ENCODE measurements at places on chromosomes 4 and X. TPM values are rescaled to one million over a fixed set of nuclear protein-coding genes. Genes with fewer than 3 reads are reported as not detected.

GRCh38 chrX:132576939-132577338 is 88.1 kb upstream of the MBNL3 start:
- no peak for DNase-seq

DNA sequence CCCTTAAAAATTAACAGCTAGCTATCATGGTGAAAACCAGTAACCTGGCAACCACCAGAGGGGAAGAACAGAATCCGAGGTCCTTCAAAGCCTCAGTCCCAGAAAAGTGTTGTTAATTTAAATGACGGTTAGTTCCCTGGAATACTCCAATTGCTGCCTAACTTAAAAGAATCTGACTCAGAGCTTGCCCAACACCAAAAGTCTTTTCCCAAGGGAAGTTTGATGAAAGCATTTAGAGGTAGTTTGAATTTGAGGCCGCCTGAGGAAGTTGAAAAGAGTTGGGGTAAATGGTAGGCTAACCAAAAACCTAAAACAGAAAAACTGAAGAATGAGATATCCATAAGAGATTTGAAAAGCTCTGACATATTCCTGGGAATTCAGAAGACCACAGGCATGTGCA is 46.6 kb downstream of the IL13RA2 start:
- no peak for DNase-seq

DNA sequence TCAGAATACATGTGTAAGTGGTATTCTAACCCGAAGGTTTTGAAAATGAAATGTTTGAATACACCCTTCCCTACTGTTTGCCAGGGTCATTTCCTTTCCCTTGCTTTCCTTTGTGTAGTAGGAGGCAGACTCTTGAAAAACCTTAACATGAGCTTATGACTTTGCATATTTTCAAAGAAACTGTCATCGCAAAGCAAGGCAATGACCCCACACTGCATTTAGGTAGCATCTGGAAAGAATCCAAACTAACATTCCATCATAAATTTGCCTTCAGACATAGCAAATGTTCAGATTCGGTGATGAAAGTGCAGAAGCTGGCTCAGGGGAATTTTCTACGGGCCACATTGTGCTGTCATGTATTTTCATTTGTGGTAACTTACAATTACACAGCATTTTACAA is 32.3 kb downstream of the SH2D1A start:
- DNase-seq, result no peak

DNA sequence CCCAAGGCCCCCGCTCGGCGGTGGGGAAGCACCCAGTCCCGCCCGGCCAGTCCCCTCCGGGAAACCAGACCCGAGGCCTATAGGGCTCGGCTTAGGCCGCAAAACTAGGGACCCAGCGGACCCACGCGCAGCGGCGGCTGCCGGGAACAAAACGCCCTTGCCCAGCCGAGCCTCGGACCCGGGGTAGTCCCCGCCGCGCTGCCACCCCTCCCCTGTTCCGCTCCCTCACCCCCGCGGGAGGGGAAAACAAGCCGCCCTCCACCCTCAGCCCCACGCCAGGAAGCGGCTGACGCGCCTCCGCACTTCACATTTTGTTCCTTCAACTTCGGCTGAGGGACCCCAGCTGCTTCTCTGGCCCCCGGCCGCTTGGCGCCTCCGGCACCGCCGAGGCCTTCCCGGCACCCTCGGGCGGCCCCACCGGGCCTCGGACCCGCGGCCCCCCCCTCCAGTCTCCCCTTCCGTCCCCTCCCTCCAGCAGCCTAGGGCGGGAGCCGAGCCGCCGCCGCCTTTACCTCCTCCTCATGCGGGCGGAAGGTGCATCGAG is 694 bp downstream of the PDS5A start:
- no peak for DNase-seq

GRCh38 chr4:101604976-101605375 is 185.6 kb upstream of the BANK1 start:
- DNase-seq, result no peak

GRCh38 chrX:7709845-7710244 is 133.1 kb upstream of the VCX start:
- peak; percentile 26 for DNase-seq

DNA sequence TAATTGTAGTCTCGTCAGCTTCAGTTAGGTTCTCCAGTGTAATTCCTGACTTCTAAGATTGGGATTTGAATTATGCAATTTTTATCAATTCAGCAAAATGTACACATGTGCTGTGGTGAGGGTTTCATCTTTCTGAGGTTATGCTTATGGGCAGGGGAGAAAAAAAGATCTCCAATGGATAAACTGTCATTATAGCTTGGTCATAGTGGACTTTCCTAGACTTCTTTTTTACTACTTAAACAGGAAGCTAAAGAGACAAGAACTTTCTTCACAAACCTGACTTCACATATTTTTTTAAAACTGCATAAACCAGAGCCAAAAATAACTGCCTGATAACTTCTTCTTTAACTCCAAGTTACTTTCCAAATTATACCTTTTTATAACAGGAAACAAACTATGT is 21.7 kb upstream of the SPP1 start:
- DNase-seq, result no peak

GRCh38 chrX:3592184-3592583 is 121.3 kb downstream of the PRKX start:
- no peak for DNase-seq

- no peak for DNase-seq
Observed at GRCh38 chrX:77447653-77448569, 722 bp downstream of the FGF16 start.

DNA sequence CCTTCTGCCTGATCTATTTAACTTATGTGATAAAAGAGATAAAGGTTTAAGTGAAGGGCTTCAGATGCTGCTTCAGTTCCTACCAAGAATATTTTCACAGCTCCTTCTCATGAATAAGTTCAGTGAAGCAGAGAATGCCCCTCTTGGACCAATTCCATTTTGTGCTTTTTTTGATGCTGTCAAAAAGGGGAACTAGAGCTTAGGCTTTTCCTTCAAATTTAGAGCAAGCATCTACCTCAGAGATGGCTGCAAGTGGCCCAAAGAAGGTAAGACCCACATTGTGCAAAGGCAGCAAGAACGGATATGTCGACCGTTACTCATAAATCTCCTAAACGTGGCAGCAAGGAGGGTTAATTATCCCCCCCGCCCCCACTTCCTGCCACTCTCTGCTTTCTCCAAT is 4.5 kb downstream of the CHRDL1 start:
- DNase-seq, result no peak

GRCh38 chr4:52659722-52660261 is 691 bp upstream of the USP46 start:
- no peak for DNase-seq

DNA sequence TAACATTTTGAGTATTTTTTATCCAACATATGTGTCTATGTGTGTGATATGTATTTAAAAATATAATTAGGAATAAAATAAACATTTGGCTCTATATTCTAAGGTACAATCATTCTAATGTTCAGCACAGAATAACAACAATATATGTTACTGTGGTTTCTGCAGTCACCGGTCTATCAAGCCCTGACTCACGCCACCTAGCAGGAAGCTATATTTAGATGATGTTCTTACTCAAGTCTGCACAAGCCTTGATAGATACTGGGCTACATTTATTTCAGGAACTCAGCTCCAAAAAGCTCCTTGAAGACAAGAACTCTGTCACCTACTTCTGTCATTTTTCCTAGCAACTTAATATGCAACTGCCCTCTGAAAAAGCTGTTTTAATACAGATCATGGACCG is 152.0 kb upstream of the FTHL17 start:
- peak; percentile 54 for DNase-seq

- no peak for DNase-seq
Observed at GRCh38 chr4:143397335-143397734, 60.7 kb downstream of the GAB1 start.

DNA sequence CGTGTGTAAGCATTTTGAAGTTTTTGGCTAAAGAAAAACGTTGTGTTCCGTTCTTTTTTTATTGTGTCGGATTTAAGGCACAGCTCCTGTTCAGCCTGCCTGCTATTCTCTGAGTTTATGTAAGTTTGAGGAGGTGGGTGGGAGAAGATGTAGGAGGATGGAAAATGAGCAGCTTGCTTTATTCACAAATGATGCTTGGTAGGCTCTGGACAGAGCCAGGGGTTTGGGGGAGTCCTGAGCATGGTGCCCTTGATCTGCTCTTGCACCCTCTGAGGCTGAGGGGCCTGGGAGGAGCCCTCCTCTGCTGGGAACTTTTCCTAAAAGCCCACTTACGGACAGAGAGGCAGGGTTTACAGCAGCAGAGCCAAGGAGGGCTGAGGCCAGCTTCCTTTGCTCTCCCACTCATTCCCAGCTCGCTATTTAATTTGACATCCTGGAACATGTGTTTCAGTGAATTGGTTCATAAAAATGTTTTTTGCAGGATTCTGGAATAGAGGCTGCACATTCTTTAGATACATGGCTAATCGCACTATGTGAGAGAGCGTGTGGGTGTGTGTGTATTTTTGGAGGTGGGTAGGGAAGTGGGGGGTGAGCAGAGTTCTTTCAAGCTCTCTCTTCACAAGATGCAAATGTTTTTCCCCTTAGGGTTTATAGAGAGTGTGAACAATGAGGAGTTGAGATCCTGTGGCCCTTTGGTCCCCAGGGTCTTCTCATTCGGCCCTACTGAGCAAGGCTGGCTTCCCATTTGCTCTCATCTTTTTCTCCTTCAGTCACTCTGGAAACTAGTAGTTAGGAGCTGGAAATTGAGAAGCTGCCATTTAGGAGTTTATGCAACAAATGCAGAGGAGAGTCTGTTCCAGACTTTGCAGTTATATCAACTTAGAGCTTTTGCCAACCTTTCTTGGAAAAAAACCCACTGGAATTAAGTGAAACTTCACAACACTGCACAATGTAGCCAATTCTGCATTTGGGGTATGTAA is 32.1 kb downstream of the TMEM131L start:
- no peak for DNase-seq

DNA sequence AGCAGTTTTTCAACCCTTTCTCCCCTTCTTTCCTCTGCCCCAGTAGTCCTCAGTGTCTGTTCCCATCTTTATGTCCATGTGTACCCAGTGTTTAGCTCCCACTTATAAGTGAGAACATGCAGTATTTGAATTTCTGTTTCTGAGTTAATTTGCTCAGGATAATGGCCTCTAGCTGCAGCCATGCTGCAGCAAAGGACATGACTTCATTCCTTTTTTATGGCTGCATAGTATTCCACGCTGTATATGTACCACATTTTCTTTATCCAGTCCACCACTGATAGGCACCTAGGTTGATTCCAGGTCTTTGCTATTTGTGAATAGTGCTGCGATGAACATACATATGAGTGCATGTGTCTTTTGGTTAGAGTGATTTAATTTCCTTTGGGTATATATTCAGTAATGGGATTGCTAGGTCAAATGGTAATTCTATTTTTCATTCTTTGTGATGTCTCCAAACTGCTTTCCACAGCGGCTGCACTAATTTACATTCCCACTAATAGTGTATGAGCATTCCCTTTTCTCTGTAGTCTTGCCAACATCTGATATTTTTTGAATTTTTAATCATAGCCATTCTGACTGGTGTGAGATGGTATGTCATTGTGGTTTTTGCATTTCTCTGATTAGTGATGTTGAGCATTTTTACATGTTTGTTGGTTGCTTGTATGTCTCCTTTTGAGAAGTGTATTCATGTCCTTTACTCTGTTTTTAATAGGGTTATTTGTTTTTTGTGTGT is 54.6 kb upstream of the ANK2 start:
- DNase-seq, result no peak

- DNase-seq, result no peak
Observed at GRCh38 chrX:151703487-151703886, 8.2 kb downstream of the PRRG3 start.

- DNase-seq, result peak; percentile 29
Observed at GRCh38 chrX:46573892-46574773, 568 bp downstream of the CHST7 start.

DNA sequence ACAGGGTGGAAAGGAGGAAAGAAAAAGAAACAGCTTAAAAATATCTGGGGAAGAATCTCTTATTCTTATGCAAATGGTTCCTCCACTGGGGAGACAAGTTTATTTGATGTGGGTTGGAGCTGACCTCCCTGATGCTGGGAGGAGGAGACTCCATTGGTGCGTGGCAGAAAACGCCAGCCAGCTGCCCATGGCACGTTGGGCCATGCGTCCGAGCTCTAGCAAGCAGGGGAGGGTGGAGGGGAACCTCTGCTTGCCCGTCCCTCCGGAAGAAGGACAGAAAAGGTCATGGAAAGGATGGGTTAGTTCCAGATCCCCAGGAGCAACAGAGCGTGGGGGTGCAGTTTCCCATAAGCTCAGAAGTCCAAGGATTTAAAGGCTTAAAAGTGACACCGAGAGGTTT is 210.4 kb downstream of the KLHL4 start:
- DNase-seq, result peak; percentile 1

DNA sequence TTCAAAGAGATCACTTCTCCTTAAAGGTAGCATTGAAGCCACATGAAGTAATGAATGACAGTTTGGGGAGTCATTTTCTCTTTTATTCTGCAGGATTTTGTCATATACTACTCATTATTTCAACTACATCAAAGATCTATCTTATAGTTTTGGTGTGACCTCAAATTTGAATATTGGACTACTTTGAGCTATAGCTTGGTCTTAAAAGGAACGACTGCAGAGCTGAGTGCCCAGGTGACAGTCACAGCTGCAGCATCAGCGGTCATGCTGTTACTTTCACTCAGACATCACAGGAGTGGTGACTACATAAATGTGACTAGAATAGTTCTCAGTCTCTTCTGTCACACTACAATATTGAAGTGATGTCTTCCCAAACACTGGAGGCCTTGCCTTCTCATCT is 10.7 kb upstream of the SPCS3 start:
- no peak for DNase-seq

- DNase-seq, result no peak
Observed at GRCh38 chr4:186580669-186581068, 25.3 kb upstream of the MTNR1A start.

DNA sequence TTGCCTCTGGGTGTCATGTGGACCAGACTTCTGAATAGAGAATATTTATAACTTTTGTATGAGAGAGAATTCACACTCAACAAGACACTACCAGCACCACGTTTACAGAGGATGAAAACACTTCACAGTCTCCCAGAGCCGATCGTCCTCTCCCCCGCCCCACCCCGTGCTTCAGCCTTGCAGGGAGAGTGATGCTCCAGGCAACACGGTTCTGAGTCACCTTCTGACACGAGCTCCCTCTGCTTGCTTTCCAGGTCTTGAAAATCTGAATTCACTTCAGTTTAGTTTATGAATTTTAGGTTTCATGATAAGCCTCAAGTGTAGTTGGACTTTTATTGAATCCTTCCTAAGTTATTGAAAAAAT is 59.8 kb downstream of the CPLX1 start:
- DNase-seq, result peak; percentile 62

- DNase-seq, result no peak
Observed at GRCh38 chr4:3358656-3359055, 65.8 kb downstream of the RGS12 start.

GRCh38 chrX:13498238-13498637 is 71.2 kb upstream of the EGFL6 start:
- DNase-seq, result no peak

GRCh38 chr4:25157081-25157480 is 3.2 kb downstream of the SEPSECS start:
- no peak for DNase-seq

PABPC4L gene
- 7.8 TPM for total RNA-seq

NSD2 gene
- total RNA-seq, result 70.0 TPM

SPCS3 gene
- total RNA-seq, result 69.4 TPM

GPRIN3 gene
- total RNA-seq, result 0.41 TPM

SSR4 gene
- 227 TPM for total RNA-seq

NDST4 gene
- not detected for total RNA-seq

SAGE1 gene
- total RNA-seq, result not detected

PF4V1 gene
- not detected for total RNA-seq

Measured in A172 (cell line).